ENCODE measurements at places on chromosomes 7 and 10.

GRCh38 chr7:157430721-157431120, 93.9 kb downstream of the DNAJB6 start:
- no peak for DNase-seq

- no peak for DNase-seq
These were observed 83.3 kb downstream of the NHLRC2 start for GRCh38 chr10:113937756-113938155.

DNA sequence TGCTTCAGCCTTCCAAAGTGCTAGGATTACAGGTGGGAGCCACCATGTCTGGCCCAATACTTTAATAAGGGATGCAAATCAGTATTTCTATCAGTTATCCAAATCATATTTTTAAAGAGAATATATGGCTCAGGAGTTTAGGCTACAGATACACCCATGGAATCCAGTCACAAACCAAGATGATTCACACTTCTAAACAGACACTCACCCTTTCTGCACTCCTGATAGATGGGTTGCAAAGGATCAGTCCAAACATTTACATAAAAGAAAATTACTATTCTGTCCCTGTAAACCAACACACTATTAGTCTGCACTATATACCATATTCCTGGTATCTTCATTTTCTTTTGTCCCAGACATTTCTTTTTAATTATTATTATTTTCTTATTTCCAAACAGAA, 2.2 kb downstream of the MORN4 start:
- no peak for DNase-seq

DNA sequence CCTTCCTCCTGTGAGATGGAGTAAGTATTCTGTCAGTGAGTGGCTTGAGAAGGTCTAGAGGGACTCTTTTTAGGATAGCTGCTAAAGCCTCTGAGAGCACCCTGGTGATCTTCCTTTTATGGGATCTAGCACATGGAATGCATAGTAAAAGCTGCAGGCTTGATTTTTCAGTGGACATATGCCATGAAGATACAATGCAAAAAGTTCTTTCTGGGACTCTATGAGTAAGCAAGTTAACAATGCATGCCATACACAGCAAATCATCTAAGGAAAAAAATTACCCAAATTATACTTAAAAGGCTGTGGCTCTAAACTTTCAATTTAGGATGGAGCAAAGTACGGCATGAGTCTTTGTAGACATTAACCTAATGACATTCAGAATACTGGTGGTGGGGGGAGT, 154.5 kb downstream of the SGMS1 start:
- no peak for DNase-seq

DNA sequence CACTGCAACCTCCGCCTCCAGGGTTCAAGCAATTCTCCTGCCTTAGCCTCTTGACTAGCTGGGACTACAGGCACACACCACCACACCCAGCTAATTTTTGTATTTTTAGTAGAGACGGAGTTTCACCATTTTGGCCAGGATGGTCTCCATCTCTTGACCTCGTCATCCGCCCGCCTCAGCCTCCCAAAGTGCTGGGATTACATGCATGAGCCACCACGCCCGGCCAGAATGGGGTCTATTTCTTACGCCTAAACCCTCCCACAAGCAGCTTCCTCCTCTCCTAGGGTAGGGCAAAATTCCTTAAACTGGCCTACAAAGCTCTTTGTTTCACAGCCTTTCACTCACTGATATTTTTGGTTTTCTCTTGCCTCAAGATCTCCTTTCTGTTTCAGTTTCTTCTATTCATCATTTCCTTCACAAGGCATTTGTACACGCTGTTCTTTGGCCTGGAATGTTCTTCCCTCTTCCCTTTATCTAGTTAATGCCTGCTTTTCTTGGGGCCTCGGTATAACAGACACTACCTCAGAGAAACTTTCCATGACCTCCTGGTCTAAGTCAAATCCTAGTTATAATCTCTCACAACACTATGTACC, 6.7 kb downstream of the CPEB3 start:
- DNase-seq: no peak

- no peak for DNase-seq
These were observed 31.0 kb downstream of the NUP42 start for GRCh38 chr7:23212841-23213240.

- no peak for DNase-seq
These were observed 107.1 kb upstream of the NRP1 start for GRCh38 chr10:33441561-33441960.

GRCh38 chr7:150986099-150986512, 4.7 kb upstream of the NOS3 start:
- peak; percentile 79 for DNase-seq

GRCh38 chr10:45353186-45353585, 20.8 kb upstream of the ALOX5 start:
- no peak for DNase-seq

GRCh38 chr7:116354546-116355423, 144.4 kb downstream of the TES start:
- peak; percentile 32 for DNase-seq

DNA sequence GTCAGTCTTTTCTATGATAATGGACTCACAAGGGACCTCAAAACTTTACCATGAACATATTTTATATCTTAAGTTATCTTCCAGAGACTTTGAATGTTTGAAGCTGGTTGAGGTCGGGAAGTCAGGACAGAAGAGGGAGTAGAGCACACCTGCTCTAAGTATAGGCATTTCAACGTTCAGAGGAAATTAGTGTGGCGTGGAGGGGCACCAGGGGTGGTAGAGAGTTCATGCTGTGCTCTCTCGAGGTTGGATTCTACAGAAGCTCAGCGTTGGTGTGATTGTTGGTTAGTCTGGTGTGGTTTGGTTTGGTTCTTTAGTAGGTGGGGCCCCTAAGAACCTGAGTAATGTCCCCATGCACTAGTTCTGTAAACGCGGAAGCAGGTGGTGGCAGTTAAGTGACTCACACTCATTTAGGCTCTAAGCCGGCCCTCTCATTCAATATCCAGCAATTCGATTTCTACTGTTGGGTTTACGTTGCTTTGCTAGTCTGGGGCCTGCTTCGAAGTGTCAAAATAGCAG, 19.8 kb downstream of the CNTNAP2 start:
- DNase-seq: no peak

All from colonic mucosa (tissue), 4 donors.